ENCODE measurements at places on chromosomes 4 and X. TPM values are rescaled to one million over a fixed set of nuclear protein-coding genes. Genes with fewer than 3 reads are reported as not detected.

DNA sequence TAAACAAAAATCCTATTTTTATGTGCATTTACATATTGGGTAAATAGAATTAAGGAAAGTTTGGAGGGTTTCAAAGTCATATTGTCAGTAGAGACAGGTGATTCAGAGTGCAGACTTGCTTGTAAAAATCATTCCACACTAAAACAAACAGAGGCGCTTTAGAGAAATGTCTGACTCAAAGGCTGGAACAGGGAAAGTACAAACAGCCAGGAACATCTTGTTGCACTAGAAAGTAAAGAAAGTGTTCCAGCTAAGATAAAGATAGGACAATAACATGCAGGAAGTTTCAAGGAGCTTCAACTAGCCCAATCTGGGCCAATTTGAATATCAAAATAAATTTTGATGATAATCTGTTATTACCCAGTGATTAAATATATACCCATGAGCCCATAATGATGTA is 16.4 kb upstream of the NUDT10 start:
- H3K4me1 ChIP-seq, result no peaks in the 10 kb centered on the region
- H3K36me3 ChIP-seq, result no peaks in the 10 kb centered on the region
- no peaks in the 10 kb centered on the region for H3K27me3 ChIP-seq
- H3K27ac ChIP-seq, result no peak overlapping the region
- H3K4me3 ChIP-seq, result no peak overlapping the region

- no peaks in the 10 kb centered on the region for H3K36me3 ChIP-seq
- H3K4me3 ChIP-seq, result peak overlapping the region; percentile 57
- peaks cover 11% of the 10 kb centered on the region for H3K4me1 ChIP-seq
- H3K27me3 ChIP-seq, result peaks cover 16% of the 10 kb centered on the region
- H3K27ac ChIP-seq, result no peak overlapping the region
- DNase-seq, result no peak
Measured at GRCh38 chr4:127782025-127782274, 172 bp upstream of the HSPA4L start.

DNA sequence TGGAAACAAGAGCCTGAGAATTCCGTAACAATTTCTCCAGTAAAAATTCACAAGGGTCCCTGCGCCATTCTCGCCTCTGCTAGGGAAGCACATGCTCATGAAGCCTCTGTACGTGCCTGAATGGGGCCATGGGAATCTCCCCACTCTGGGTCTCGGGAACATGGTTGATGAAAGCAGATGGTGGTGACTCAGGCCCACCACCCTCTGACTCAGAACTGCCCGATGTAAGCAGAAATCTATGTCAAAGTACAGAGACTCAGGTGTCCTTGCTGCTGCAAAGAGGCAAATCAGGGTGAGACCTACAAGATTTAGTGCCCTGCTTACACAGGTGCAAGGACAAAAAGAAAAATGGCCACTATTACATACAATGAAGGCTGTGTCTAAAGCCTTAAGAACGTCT is 65.0 kb downstream of the SCD5 start:
- H3K4me3 ChIP-seq, result no peak overlapping the region
- no peak for DNase-seq
- no peaks in the 10 kb centered on the region for H3K36me3 ChIP-seq
- H3K27ac ChIP-seq, result no peak overlapping the region
- peaks cover 4% of the 10 kb centered on the region for H3K27me3 ChIP-seq

DNA sequence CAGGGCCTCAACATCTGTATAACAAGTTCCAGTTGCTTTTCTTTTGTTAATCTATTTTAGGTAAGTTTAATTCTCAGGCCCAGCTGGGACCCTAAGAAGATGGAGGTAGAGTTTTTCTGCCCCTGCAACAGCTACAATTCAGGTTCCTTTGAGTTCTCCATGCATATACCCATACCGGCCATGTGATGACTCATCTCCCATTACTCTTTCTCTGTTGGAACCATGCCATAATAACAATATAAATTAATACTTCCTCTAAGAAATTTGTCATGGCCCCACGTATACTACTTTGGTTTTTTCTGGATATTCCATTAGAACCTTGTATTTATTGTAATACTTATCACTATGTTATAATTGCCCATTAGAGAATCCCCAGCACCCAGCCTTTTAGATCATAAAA is 1.3 kb upstream of the INTU start:
- no peaks in the 10 kb centered on the region for H3K36me3 ChIP-seq
- H3K4me3 ChIP-seq, result no peak overlapping the region
- peaks cover 7% of the 10 kb centered on the region for H3K4me1 ChIP-seq
- no peak for DNase-seq
- no peaks in the 10 kb centered on the region for H3K27me3 ChIP-seq

- H3K36me3 ChIP-seq, result no peaks in the 10 kb centered on the region
- no peak overlapping the region for H3K27ac ChIP-seq
- H3K27me3 ChIP-seq, result peaks cover 78% of the 10 kb centered on the region
- peak; percentile 57 for DNase-seq
Measured at GRCh38 chr4:112515198-112516065, 548 bp downstream of the NEUROG2 start.

GRCh38 chrX:19760345-19760744 is 127.1 kb downstream of the SH3KBP1 start:
- peaks cover 84% of the 10 kb centered on the region for H3K4me1 ChIP-seq
- H3K4me3 ChIP-seq, result no peak overlapping the region
- H3K27ac ChIP-seq, result no peak overlapping the region
- no peak for DNase-seq
- H3K27me3 ChIP-seq, result no peaks in the 10 kb centered on the region

- H3K4me1 ChIP-seq, result no peaks in the 10 kb centered on the region
- H3K27ac ChIP-seq, result no peak overlapping the region
- H3K4me3 ChIP-seq, result no peak overlapping the region
- H3K27me3 ChIP-seq, result no peaks in the 10 kb centered on the region
- no peaks in the 10 kb centered on the region for H3K36me3 ChIP-seq
Measured at GRCh38 chrX:18725310-18725943, 18.0 kb downstream of the PPEF1 start.

GRCh38 chrX:10073671-10074070 is 83.1 kb upstream of the CLCN4 start:
- DNase-seq, result no peak
- peaks cover 19% of the 10 kb centered on the region for H3K4me1 ChIP-seq
- H3K4me3 ChIP-seq, result no peak overlapping the region
- H3K27me3 ChIP-seq, result no peaks in the 10 kb centered on the region
- H3K36me3 ChIP-seq, result no peaks in the 10 kb centered on the region

GRCh38 chr4:88982757-88983156 is 74.2 kb downstream of the FAM13A start:
- no peaks in the 10 kb centered on the region for H3K27me3 ChIP-seq
- no peaks in the 10 kb centered on the region for H3K4me1 ChIP-seq
- H3K36me3 ChIP-seq, result no peaks in the 10 kb centered on the region
- no peak for DNase-seq
- H3K27ac ChIP-seq, result no peak overlapping the region

DNA sequence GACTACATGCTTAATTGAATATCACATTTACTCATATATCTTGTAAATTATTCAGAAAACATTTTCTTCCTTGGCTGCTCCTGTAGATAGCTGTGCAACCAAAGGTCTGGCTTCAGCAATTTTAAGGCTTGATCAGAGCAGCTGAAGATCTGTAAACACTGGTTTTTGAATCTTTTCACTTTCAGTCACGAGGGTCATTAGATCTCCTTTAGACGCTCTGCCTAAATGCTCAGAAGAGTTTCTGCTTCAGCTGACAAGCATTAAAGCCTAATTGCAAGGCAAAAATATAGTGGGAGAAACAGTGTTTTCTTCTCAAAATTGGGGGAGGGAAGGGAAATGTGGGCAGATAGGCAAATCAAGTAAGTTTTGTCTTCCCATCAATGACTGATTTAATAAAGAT is 25.7 kb downstream of the TRPC5 start:
- H3K27me3 ChIP-seq, result no peaks in the 10 kb centered on the region
- DNase-seq, result no peak
- no peaks in the 10 kb centered on the region for H3K36me3 ChIP-seq

GRCh38 chrX:154367474-154368308 is 6.7 kb downstream of the FLNA start:
- peaks cover 57% of the 10 kb centered on the region for H3K4me1 ChIP-seq
- DNase-seq, result no peak
- no peak overlapping the region for H3K4me3 ChIP-seq
- H3K36me3 ChIP-seq, result peaks cover 48% of the 10 kb centered on the region
- no peaks in the 10 kb centered on the region for H3K27me3 ChIP-seq
- peak overlapping the region; percentile 92 for H3K27ac ChIP-seq

GRCh38 chr4:84578540-84579402 is 4.2 kb upstream of the CDS1 start:
- H3K4me3 ChIP-seq, result no peak overlapping the region
- H3K4me1 ChIP-seq, result peaks cover 14% of the 10 kb centered on the region
- peak; percentile 8 for DNase-seq
- peaks cover 4% of the 10 kb centered on the region for H3K27me3 ChIP-seq
- no peaks in the 10 kb centered on the region for H3K36me3 ChIP-seq
- no peak overlapping the region for H3K27ac ChIP-seq

DNA sequence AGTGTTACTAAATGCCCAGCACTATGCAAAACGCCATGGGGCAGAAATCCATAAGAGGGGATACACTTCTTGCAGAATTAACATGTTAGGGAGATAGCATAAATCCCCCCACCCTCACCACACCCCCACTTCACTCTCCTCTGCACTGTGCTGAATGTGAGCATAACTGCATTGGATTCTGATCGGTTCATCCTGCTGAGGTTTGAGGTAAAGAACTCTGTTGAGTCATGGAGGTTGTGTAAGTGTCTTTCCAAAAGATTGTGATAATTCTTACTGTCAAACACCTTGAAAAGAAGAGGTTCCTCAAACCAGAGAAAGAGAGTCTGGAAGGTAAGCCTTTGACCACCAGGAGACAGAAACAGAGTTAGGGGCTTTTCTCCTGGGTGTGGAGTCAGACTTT is 43.6 kb downstream of the RBM47 start:
- no peaks in the 10 kb centered on the region for H3K4me1 ChIP-seq
- H3K27ac ChIP-seq, result no peak overlapping the region
- no peaks in the 10 kb centered on the region for H3K36me3 ChIP-seq
- H3K27me3 ChIP-seq, result no peaks in the 10 kb centered on the region

GRCh38 chr4:17511509-17511949 is 361 bp downstream of the QDPR start:
- peak overlapping the region; percentile 46 for H3K27ac ChIP-seq
- H3K36me3 ChIP-seq, result no peaks in the 10 kb centered on the region
- H3K4me1 ChIP-seq, result peaks cover 28% of the 10 kb centered on the region
- peak overlapping the region; percentile 75 for H3K4me3 ChIP-seq

The TMEM164 gene
- total RNA-seq, result 17.2 TPM

The FAM9B gene
- total RNA-seq, result not detected

The HSFX3 gene
- not detected for total RNA-seq

The RAP1GDS1 gene
- total RNA-seq, result 44.6 TPM

The TCEAL7 gene
- total RNA-seq, result not detected

The RLIM gene
- 43.8 TPM for total RNA-seq

The LRRC66 gene
- 0.41 TPM for total RNA-seq

The XAGE1A gene
- not detected for total RNA-seq

The AFP gene
- total RNA-seq, result not detected

The POU4F2 gene
- total RNA-seq, result not detected

The CHRNA9 gene
- total RNA-seq, result not detected

The PIR gene
- not detected for total RNA-seq

The CXCL11 gene
- not detected for total RNA-seq

The RNF150 gene
- total RNA-seq, result not detected
